ENCODE measurements at places on chromosomes 12 and 14.

- peak; percentile 51 for DNase-seq
Measured at GRCh38 chr12:89353823-89354611, 1.7 kb upstream of the DUSP6 start.

- no peak for DNase-seq
Measured at GRCh38 chr14:77009014-77009413, 19.5 kb downstream of the IRF2BPL start.

GRCh38 chr14:32709027-32709426, 229.7 kb upstream of the NPAS3 start:
- DNase-seq: no peak

- DNase-seq: no peak
Measured at GRCh38 chr14:60862283-60862682, 118.6 kb downstream of the TRMT5 start.

DNA sequence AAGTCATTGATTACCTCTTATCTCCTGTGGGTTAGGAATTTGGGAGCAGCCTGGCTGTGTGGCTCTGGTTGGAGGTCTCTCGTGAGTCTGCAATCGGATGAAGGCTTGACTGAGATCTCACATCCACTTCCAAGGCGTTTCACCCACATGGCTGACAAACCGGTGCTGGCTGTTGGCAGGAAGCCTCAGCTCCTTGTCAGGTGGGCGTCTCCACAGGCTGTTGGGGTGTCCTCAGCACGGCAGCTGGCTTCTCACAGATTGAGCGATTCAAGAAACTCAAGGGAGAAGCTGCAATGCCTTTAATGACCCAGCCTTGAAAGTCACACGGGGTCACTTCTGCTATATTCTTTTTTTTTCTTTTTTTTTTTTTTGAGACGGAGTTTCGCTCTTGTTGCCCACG, 28.6 kb upstream of the CORO1C start:
- DNase-seq: no peak

- no peak for DNase-seq
Measured at GRCh38 chr12:104858611-104859543, 99.2 kb downstream of the SLC41A2 start.

DNA sequence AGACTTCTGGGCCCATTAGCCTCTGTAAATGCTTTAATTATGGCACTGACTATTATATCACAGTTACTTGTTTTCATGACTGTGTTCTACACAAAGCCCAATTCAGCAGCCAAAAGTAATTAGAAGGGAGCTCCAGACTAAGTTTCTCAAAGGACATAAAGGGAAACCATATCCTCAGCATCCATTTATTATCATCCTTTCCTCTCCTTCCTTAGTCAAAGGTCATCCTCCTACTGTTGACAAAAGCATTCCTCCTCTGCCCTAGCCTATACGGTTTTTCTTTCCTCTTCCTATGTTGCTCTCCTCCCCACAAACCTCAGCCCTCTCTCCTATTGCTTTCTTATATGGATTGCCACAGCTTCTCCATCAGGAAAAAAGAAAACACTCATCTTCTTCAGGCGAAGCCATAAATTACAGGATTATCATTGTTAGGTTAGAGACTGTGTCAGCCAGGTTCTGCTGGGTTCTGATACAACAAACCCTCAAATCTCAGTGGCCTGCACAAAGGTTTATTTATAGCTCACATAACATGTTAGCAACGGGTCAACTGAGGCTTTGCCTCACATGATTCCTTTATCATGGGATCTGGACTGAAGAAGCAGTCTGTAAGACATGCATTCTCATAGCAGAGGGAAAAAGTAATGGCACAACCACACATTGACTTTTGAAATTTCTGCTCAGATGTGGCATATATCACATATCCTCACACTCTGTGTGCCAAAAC, 207.2 kb downstream of the SLC5A8 start:
- no peak for DNase-seq

- DNase-seq: no peak
Measured at GRCh38 chr12:25692115-25693035, 139.3 kb upstream of the LMNTD1 start.

- DNase-seq: no peak
Measured at GRCh38 chr12:24625103-24625502, 323.8 kb downstream of the BCAT1 start.
